CD4-positive, alpha-beta T cell treated with Interleukin-1 beta for 1 hour (primary cell): ENCODE measurements at places on chromosomes 12 and 14.

GRCh38 chr14:56900726-56901125, 90.4 kb upstream of the OTX2 start:
- DNase-seq = no peak

GRCh38 chr12:124538194-124539082, 29.0 kb downstream of the NCOR2 start:
- DNase-seq = no peak

- DNase-seq = no peak
These were observed 9.1 kb downstream of the STAT6 start for GRCh38 chr12:57101892-57102695.

GRCh38 chr12:75695926-75696325, 184.5 kb upstream of the KRR1 start:
- no peak for DNase-seq

DNA sequence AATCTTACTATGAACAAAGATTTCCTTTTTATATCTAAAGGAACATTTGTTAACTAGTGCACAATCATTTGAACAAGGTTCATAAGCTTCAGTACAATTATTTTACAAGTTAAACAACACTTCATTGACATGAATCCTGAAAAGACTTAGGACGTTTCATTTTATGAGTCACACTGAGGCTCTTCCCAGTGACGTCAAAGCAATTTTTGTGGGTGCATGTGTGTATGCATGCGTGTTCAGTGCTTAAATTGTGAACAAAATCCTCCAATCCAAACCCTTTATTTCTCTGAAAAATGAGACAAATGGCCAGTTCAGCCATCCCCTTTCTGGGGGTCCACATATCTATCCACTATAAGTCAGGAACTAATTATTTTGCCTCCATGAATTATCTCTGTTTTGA, 2.9 kb downstream of the LMNTD1 start:
- DNase-seq = no peak

GRCh38 chr12:88746386-88746785, 166.1 kb upstream of the KITLG start:
- DNase-seq = no peak

- DNase-seq = no peak
These were observed 20.4 kb downstream of the DLK1 start for GRCh38 chr14:100747021-100747586.

GRCh38 chr12:110135806-110136205, 11.6 kb downstream of the IFT81 start:
- no peak for DNase-seq

DNA sequence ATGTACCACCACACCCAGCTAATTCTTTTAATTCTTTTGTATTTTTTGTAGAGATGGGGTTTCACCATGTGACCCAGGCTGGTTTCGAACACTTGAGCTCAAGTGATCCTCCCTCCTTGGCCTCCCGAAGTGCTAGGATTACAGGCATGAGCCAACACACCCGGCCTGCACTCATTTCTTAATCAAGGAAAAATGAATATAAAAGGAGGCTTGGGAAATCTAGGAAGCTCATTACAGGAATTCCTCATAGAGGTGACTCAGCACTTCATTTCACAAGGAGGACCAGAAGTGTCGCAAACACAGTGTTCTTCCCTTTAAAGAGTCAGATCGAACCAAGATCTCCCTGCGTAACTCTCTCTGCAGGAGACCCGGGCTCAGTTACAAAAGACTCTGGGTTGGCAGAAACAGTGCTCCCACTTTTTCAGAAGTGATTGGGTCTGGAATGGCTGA, 30.3 kb downstream of the NFKBIA start:
- DNase-seq = no peak

- DNase-seq = no peak
These were observed 87.0 kb downstream of the SRRM4 start for GRCh38 chr12:119068129-119068856.

DNA sequence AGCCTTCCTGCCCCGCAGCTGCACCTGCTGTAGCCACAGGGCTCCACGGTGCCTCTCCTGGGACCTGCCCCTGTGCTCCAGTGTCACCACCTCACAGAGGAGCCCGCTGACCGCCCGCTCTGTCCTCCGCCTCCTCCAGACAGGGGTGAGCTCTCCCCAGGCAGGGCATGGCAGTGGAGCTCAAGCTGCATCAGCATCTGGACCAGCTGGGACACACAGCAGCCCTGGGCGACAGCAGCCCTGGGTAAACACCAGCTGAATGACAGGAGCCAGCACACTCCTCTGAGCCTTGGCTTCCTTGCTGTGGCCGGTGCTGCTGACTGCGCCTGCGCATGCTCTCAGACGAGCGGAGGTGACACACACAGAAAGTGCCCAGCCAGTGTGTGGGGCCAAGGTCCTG, 22.0 kb downstream of the CHGA start:
- no peak for DNase-seq

- no peak for DNase-seq
These were observed 255.0 kb upstream of the NPAS3 start for GRCh38 chr14:32683679-32684078.

DNA sequence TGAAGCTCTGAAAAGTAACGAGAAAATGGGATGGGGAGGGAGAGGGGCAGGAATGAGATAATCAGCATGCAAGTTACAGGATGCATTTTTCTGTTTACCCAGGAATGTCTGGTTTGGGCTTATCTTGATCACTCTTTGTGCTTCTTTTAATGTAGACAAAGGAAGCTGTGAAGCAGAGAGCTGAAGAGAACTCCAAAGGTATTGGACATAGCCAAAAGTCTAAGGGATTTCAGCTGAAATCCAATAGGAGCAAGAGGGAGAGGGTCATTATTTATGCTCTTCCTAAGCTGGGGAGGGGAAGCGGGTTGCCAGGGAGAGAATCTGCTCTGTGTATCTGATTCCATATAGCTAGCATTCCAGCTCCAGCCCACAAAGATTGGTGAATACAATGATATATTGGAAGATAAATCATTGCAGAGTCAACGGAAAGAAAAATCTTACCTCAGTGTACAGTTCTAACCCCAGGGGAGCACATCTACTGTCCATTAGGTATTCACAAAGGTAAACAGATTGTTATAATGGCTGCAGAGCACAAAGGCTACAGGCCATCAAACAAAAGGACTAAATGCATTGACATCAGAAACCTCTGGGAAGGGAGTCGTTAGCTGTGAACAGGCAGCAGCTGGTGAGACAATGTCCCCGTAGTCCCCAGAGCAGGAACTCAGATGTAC, 61.0 kb upstream of the PELI2 start:
- DNase-seq = no peak
